Tongue (tissue), 3 donors: ENCODE measurements at places on chromosomes 5 and 9. TPM values are rescaled to one million over a fixed set of nuclear protein-coding genes. Genes with fewer than 3 reads are reported as not detected.

DNA sequence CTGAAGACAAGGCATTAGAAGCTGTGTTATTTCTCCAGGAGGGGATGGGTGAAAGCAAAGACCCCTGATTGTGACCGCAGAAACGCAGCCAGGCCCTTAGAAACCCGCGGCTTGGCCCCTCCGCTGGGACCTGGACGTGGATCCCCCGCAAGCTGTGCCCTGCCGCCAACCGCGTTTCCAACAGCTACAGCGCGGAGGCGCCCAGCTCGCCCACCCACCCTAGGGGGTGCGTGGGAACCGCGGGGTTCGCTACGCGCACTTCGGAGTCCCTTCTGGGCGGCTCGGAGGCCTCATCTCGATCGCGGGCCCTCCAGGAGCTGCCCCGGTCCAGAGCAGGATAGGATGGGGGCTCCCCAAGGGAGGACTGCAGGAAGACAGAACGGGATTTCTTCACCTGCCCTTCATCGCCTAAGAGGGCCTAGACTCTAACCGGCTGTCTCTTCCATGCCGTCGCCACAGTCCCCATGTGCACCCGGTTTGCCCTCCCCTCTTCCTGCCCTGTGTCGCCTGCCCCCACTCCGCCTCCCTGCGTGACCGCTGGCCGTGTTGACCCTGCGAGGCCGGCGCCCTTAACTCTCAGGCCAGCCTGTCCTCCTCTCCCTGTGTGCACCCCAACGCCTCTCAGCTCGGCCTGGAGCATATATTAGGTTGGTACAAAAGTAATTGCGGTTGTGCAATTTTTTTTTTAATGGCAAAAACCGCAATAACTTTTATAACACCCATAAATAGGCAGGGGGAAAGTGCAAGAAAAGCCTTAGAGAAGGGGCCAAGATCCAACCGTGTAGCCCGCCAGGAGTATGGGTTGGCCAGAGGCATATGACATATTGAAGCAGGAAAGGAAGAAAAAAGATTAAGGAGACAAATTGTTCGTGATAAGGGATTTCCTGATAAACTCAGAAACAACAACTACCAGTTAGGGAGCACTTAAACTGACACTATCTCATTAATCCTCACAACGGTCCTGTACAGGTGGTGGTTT is 68.1 kb upstream of the FREM1 start:
- no peak for DNase-seq

DNA sequence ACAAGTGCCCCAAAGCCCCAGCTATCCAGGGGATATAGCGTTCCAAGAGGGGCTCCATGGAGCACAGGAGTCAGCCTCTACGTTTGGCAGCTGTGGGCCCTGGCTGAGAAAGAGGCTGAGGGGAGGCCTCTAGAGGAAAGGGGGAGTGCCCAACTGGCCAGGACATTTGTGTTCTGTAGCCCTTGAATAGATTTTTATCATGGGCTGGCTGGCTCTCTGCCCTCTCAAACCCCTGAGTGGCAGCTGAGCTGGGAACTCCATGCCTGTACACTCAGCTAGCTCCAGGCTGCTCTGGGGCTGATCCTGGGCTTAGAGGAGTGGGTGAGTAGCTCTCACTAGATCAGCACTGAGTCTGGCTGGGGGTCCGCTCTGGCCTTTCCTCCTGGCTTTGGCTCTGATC is 285.0 kb downstream of the ZSWIM6 start:
- DNase-seq = no peak

DNA sequence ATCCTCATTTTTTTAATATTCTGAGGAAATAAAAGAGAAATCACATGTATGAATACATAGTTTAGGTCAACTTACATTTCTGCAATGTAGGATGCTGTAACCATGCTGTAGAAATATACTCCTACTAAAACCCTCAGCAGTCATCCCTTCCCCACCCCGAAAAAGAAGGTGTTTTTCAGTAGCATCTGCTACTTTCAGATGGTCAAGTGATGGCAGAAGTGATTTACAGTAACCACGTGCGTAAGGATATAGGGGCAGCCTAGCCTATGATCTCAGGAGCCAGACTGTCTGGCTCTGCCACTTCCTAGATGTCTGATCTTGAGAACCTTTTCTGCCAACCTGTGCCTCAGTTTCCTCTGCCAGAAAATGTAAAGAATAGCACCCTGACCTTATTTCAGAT is 26.0 kb upstream of the SYK start:
- DNase-seq = no peak

PCDHGA6 gene
- total RNA-seq = 4.8 TPM
